ENCODE measurements at places on chromosomes 4 and X. TPM values are rescaled to one million over a fixed set of nuclear protein-coding genes. Genes with fewer than 3 reads are reported as not detected.

The REELD1 gene
- total RNA-seq: 2.0 TPM

DNA sequence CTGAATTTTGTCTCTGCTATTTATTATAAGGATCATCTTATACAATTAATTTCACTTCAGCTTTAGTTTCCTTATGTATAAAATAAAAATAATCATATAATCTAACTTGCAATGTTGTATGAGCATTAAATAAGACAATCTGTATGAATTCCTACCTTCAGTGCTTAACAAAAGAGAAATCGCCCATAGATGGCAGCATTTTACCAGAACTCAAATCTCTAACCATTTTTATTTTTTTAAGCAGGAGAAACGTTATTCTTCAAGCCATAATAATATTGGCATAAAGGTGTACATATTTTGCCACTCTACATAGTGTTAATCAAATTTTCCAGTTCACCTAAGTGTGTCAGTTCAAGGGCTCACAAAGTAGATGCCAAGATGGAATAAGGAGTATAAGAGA is 78.8 kb downstream of the TMEM47 start:
- no peaks in the 10 kb centered on the region for H3K27me3 ChIP-seq
- DNase-seq: no peak
- H3K4me1 ChIP-seq: no peaks in the 10 kb centered on the region
- no peak overlapping the region for H3K4me3 ChIP-seq
- no peaks in the 10 kb centered on the region for H3K36me3 ChIP-seq
- no peak overlapping the region for H3K27ac ChIP-seq

The PRSS48 gene
- total RNA-seq: not detected

GRCh38 chr4:177023951-177024350 is 231.2 kb upstream of the VEGFC start:
- no peak overlapping the region for H3K27ac ChIP-seq
- H3K4me3 ChIP-seq: no peak overlapping the region
- H3K36me3 ChIP-seq: no peaks in the 10 kb centered on the region
- DNase-seq: no peak
- no peaks in the 10 kb centered on the region for H3K27me3 ChIP-seq

GRCh38 chr4:87688316-87688715 is 38.2 kb downstream of the DMP1 start:
- no peaks in the 10 kb centered on the region for H3K27me3 ChIP-seq
- H3K4me3 ChIP-seq: no peak overlapping the region
- no peak overlapping the region for H3K27ac ChIP-seq

- H3K36me3 ChIP-seq: no peaks in the 10 kb centered on the region
- H3K27ac ChIP-seq: no peak overlapping the region
- no peaks in the 10 kb centered on the region for H3K27me3 ChIP-seq
- DNase-seq: no peak
Observed at GRCh38 chr4:183876268-183876934, 28.7 kb upstream of the STOX2 start.

- no peak overlapping the region for H3K27ac ChIP-seq
- no peak for DNase-seq
Observed at GRCh38 chrX:84717343-84717742, 215.1 kb upstream of the HDX start.

DNA sequence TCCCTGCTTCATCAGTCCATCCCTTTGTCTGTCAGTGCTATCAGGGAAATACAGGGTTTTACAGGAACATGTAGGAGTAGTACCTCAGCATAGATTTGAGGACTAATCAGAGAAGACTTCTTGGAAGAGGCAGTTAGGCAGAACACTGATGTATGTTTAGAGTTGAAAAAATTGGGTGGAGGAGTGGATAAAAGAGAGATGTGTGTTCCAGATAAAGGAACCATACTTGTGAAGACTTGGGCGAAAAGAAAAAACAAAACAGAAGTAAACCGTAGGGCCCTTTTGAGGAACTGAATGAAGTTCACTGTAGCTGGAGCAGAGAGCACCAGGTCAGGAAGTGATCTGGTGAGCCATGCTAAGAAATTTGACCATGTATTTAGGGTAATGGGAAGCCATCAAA is 32.3 kb downstream of the AFF1 start:
- H3K36me3 ChIP-seq: no peaks in the 10 kb centered on the region
- H3K27me3 ChIP-seq: no peaks in the 10 kb centered on the region
- H3K4me3 ChIP-seq: no peak overlapping the region

GRCh38 chr4:31020363-31020762 is 300.2 kb downstream of the PCDH7 start:
- no peak overlapping the region for H3K27ac ChIP-seq
- no peak overlapping the region for H3K4me3 ChIP-seq
- no peak for DNase-seq
- H3K4me1 ChIP-seq: no peaks in the 10 kb centered on the region

The HTR2C gene
- total RNA-seq: not detected

DNA sequence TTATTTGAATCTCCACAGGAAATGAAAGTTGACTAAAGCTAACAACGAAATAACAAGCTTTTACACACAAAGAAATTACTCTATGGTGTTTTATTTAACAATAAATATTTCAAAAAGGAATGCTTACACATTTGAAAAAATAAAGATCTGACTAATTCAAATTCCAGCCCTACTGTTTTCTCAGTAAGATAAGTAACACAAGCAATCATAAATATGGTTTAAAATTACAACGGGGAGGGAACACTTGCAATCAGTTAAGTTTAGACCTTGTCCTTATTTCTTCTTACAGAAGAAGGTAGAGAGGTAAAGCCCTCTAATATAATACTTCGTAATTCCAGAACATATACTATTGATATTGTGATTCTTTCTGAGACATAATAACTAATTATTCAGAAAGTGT is 158.5 kb downstream of the DHX15 start:
- no peak for DNase-seq
- H3K27ac ChIP-seq: no peak overlapping the region
- H3K36me3 ChIP-seq: no peaks in the 10 kb centered on the region
- no peak overlapping the region for H3K4me3 ChIP-seq

The STK32B gene
- total RNA-seq: 0.39 TPM

- H3K4me3 ChIP-seq: peak within 1 kb of the TSS; percentile 87
- H3K4me1 ChIP-seq: peaks cover 50% of the 10 kb centered on the region
- peak; percentile 73 for DNase-seq
- H3K27me3 ChIP-seq: no peaks in the 10 kb centered on the region
- H3K36me3 ChIP-seq: no peaks in the 10 kb centered on the region
- peak within 1 kb of the TSS; percentile 87 for H3K27ac ChIP-seq
Observed at GRCh38 chr4:146175541-146176453, at the start of gene LSM6. TSS of gene LSM6 (plus strand) at chr4:146175718. CDS start at chr4:146182922, 7,204 bp downstream.

- no peak for DNase-seq
- no peaks in the 10 kb centered on the region for H3K36me3 ChIP-seq
- no peak overlapping the region for H3K4me3 ChIP-seq
- H3K4me1 ChIP-seq: no peaks in the 10 kb centered on the region
- no peaks in the 10 kb centered on the region for H3K27me3 ChIP-seq
- no peak overlapping the region for H3K27ac ChIP-seq
Observed at GRCh38 chrX:148049441-148049840, 68.3 kb downstream of the FMR1NB start.

The MTNR1A gene
- total RNA-seq: not detected

The GPR173 gene
- total RNA-seq: 5.4 TPM

The RTL9 gene
- total RNA-seq: 0.21 TPM

The ADGRG2 gene
- total RNA-seq: 14.4 TPM

The ADH6 gene
- total RNA-seq: not detected

The SRPX gene
- 165 TPM for total RNA-seq

The TMPRSS11E gene
- not detected for total RNA-seq

GRCh38 chr4:112511093-112511802 is 4.7 kb downstream of the NEUROG2 start:
- no peak overlapping the region for H3K4me3 ChIP-seq
- H3K27me3 ChIP-seq: peaks cover 97% of the 10 kb centered on the region
- H3K27ac ChIP-seq: no peak overlapping the region
- no peaks in the 10 kb centered on the region for H3K4me1 ChIP-seq
- no peak for DNase-seq
- no peaks in the 10 kb centered on the region for H3K36me3 ChIP-seq

DNA sequence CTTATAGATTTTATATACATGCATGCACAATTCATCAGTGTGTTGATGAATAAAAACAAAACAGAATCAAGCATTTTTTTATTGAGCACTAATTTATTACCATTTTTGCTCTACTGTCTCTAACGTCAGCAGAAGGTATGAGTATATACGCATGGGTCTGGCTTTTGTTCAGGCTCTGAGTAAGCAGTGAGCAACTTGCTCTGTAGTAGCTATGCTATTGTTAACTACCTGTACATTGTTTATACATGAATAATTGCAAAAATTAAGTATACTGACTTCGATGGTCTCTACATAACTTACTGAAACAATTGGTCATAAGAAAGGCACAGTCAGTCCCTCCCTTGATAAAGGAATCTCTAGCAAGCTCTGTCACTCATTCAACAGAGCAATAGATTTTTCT is 122.9 kb downstream of the RS1 start:
- no peaks in the 10 kb centered on the region for H3K27me3 ChIP-seq
- no peaks in the 10 kb centered on the region for H3K36me3 ChIP-seq
- H3K4me1 ChIP-seq: no peaks in the 10 kb centered on the region
- no peak overlapping the region for H3K27ac ChIP-seq
- no peak for DNase-seq

The TMPRSS11F gene
- total RNA-seq: not detected

DNA sequence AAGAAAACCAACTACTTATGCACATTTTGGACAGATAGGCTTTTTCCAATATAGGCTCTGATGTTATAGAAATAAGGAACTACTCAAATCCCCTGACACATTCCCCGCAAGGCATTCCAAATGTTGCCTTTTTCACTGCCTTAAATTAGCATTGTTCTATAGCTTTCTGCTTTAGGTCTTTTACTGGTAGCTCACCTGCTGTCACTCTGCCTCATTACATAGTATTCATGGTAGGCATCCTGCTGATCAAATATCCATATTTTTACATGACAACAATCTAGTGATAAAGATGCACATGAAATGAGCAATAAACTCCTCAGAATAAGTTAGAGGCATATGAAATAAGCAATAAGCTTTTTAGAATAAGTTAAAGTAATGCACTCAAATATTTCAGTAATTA is 542.7 kb downstream of the FAM133A start:
- DNase-seq: no peak
- no peak overlapping the region for H3K4me3 ChIP-seq
- H3K27me3 ChIP-seq: no peaks in the 10 kb centered on the region
- H3K36me3 ChIP-seq: no peaks in the 10 kb centered on the region

GRCh38 chr4:184096561-184097240 is 121.0 kb downstream of the ENPP6 start:
- H3K4me3 ChIP-seq: peak overlapping the region; percentile 23
- no peak overlapping the region for H3K27ac ChIP-seq
- H3K27me3 ChIP-seq: no peaks in the 10 kb centered on the region
- peaks cover 13% of the 10 kb centered on the region for H3K4me1 ChIP-seq
- H3K36me3 ChIP-seq: no peaks in the 10 kb centered on the region
- no peak for DNase-seq

GRCh38 chrX:10971176-10971575 is 140.0 kb upstream of the HCCS start:
- H3K27me3 ChIP-seq: no peaks in the 10 kb centered on the region
- DNase-seq: no peak
- H3K36me3 ChIP-seq: no peaks in the 10 kb centered on the region
- H3K4me3 ChIP-seq: no peak overlapping the region
- no peak overlapping the region for H3K27ac ChIP-seq

DNA sequence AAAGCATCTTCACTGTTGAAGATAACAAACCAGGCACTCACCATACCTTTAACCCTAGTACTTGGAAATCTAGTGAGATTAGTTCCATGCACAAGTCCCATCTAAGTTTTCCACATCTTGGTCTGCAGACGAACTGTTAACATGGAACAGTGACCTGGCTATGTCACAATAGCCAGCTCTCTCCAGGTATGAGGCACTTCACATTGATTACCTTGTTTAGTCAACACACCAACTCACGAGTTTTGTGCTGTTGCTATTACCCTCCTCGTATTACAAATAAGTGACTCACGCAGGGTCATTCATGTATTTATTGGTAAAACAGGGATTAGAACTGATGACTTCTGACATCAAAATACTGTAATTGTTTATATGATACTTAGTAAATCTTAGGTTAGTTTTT is 36.4 kb upstream of the FRAS1 start:
- H3K36me3 ChIP-seq: no peaks in the 10 kb centered on the region
- no peak overlapping the region for H3K4me3 ChIP-seq
- H3K4me1 ChIP-seq: no peaks in the 10 kb centered on the region
- H3K27me3 ChIP-seq: no peaks in the 10 kb centered on the region

The PDCL2 gene
- not detected for total RNA-seq

DNA sequence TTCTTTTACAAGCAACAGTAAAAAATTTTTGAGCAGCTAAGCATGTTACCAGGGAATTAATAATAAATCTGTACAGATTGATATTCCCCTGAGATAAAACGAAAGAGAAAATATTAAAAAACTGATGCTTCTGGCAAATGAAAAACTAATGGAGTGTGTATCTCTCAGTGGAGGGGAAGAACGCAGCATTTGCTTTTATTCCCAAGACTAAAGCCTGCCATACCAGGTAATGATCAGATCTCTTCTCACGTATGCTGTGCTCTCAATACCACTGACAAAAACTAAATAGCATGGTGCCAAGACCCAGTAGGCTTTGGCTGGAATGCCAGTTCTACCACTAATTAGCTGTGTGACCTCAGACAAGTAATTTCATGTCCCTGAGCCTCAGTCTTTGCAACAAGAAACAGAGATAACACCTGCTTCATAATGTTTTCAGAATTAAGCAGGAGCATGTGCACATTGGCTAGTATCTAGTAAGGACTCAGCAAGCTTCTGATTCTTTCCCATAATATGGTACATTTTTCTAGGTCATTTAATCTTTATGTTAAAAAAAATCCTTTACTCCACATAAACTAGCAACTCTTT is 179.6 kb downstream of the CENPC start:
- H3K27me3 ChIP-seq: no peaks in the 10 kb centered on the region
- H3K27ac ChIP-seq: no peak overlapping the region
- H3K4me1 ChIP-seq: no peaks in the 10 kb centered on the region
- no peaks in the 10 kb centered on the region for H3K36me3 ChIP-seq

- H3K27ac ChIP-seq: no peak overlapping the region
- no peaks in the 10 kb centered on the region for H3K27me3 ChIP-seq
- H3K36me3 ChIP-seq: no peaks in the 10 kb centered on the region
- no peak overlapping the region for H3K4me3 ChIP-seq
Observed at GRCh38 chrX:127085939-127086338, 266.4 kb downstream of the PRR32 start.

DNA sequence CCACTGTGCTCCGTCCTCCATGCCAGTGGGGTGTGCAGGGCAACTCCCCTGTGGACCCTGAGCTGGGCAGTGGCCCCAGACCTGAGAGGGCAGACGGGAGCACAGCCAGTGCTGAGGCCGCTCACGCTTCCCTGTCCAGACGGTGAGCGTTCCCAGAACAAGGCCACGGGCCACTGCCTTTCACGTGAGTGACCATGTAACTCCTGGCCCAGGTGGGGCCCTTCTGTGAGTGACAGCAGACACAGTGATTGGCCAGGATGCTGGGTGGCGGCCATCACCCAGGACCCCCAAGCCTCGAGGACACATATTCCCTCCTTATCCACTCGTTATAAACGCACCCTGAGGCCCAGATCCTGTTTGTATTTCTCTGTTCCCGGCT is 10.5 kb downstream of the NSG1 start:
- H3K4me3 ChIP-seq: no peak overlapping the region
- DNase-seq: no peak
- H3K27ac ChIP-seq: no peak overlapping the region
- peaks cover 5% of the 10 kb centered on the region for H3K4me1 ChIP-seq
- H3K36me3 ChIP-seq: no peaks in the 10 kb centered on the region
- no peaks in the 10 kb centered on the region for H3K27me3 ChIP-seq

- H3K36me3 ChIP-seq: no peaks in the 10 kb centered on the region
- H3K27ac ChIP-seq: no peak overlapping the region
- peaks cover 8% of the 10 kb centered on the region for H3K27me3 ChIP-seq
- no peak for DNase-seq
Observed at GRCh38 chrX:97057349-97057909, 173.7 kb downstream of the RPA4 start.
